ENCODE measurements at places on chromosomes 7 and 10. TPM values are rescaled to one million over a fixed set of nuclear protein-coding genes. Genes with fewer than 3 reads are reported as not detected.

The CRYGN gene
- total RNA-seq, result not detected

The PON2 gene
- total RNA-seq, result 74.0 TPM

The DRGX gene
- total RNA-seq, result not detected

The PRKCQ gene
- total RNA-seq, result not detected

The PRR15 gene
- total RNA-seq, result not detected

The AKR1C2 gene
- total RNA-seq, result 0.21 TPM

The NCF1 gene
- not detected for total RNA-seq

DNA sequence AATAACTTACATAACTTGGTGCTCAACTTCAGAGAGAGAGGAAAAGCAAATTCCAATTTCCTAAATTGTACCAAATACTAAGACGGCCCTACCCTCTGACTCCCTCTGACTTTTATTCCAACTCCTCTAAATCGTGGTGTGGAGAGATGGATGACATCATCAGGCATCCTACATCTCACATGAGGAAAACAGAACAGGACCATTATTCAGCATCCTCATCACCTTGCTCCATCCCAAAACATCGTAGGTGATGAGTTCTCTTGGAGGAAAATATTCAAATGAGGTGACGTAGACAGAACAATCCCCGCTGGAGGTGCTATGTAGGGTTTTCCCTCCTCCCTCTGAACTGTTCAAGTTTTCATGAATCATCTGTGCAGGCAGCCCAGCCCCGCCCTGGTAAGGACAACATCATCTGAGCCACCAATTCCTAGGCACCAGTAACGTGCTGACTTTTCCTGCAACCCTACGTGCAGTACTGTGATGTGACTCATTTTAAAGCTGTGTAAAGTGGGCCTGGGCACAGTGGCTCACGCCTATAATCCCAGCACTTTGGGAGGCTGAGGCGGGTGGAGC is 167.2 kb downstream of the CALN1 start:
- no peak for DNase-seq
- no peak overlapping the region for H3K27ac ChIP-seq
- peaks cover 1% of the 10 kb centered on the region for H3K27me3 ChIP-seq
- peaks cover 4% of the 10 kb centered on the region for H3K36me3 ChIP-seq
- H3K4me3 ChIP-seq, result no peak overlapping the region
- no peaks in the 10 kb centered on the region for H3K4me1 ChIP-seq

DNA sequence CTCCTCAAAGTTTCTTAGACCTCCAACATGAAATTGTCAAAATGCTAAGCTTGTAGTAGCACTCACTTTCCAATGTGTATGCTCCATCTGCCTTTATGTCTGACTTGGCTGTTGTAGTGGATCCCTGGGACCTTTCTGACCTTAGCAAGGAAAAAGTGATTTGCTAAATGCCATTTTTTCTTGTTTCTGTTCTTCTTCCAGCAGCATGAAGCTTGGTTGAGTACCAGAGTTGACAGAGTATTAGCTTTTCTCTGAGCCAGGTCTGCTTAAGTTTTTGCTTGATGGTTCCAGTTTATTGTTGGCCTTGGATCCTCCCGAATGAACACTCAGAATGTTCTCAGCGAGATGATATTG is 168.7 kb downstream of the SND1 start:
- peak overlapping the region; percentile 39 for H3K27ac ChIP-seq
- H3K36me3 ChIP-seq, result peaks cover 10% of the 10 kb centered on the region
- no peaks in the 10 kb centered on the region for H3K27me3 ChIP-seq
- 0 out of 2 replicates have a peak overlapping the region, but pooled peaks have one; percentile 11 for H3K4me3 ChIP-seq
- no peak for DNase-seq

DNA sequence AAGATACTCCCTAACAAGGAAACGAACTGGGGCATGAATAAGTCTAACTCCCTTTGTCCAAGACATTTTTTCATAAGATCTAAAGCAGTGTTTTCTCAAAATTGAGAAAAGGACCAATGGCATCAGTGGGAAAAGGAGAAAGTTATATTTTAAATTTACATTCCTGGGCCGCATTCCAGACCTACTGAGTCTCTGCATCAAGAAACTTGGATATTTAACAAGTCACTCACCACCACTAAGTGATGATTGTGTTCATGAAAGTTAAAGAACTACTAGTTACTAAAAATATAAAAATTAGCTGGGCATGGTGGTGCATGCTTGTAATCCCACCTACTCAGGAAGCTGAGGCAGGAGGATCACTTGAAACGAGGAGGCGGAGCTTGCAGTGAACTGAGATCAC is 149.6 kb upstream of the MEOX2 start:
- H3K27ac ChIP-seq, result no peak overlapping the region
- no peaks in the 10 kb centered on the region for H3K27me3 ChIP-seq
- no peaks in the 10 kb centered on the region for H3K36me3 ChIP-seq
- peaks cover 38% of the 10 kb centered on the region for H3K4me1 ChIP-seq
- DNase-seq, result peak; percentile 36

GRCh38 chr10:8331387-8331786 is 276.9 kb downstream of the GATA3 start:
- no peak overlapping the region for H3K4me3 ChIP-seq
- H3K27me3 ChIP-seq, result peaks cover 3% of the 10 kb centered on the region
- no peaks in the 10 kb centered on the region for H3K4me1 ChIP-seq
- no peaks in the 10 kb centered on the region for H3K36me3 ChIP-seq
- DNase-seq, result no peak

- 0 out of 2 replicates have a peak, but pooled peaks cover 5% of the 10 kb centered on the region for H3K36me3 ChIP-seq
- H3K27me3 ChIP-seq, result no peaks in the 10 kb centered on the region
- H3K27ac ChIP-seq, result peak overlapping the region; percentile 59
- peak overlapping the region; percentile 65 for H3K4me3 ChIP-seq
Measured at GRCh38 chr10:52644373-52645186, 128.0 kb downstream of the MBL2 start.

- H3K36me3 ChIP-seq, result no peaks in the 10 kb centered on the region
- no peaks in the 10 kb centered on the region for H3K4me1 ChIP-seq
- peaks cover 18% of the 10 kb centered on the region for H3K27me3 ChIP-seq
- H3K27ac ChIP-seq, result no peak overlapping the region
Measured at GRCh38 chr7:22331704-22332103, 25.2 kb downstream of the RAPGEF5 start.

DNA sequence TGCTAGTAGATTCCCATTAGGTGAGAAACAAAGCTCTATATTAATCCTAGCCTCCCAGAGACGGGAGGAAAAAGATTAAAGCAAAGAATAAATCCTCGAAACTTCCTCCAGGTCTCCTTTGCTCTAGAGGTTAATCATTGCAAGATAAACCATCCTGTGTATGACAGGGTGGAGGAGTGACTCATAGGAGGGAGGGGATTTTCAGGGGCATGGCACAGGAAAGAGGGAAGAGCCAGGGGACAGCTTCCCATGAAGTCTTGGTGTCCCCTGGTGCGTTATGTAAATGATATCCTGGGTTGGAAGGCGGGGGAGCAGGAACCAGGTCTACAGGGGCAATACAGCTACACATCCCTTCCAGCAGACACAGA is 780 bp downstream of the CYP3A5 start:
- peaks cover 25% of the 10 kb centered on the region for H3K4me1 ChIP-seq
- no peaks in the 10 kb centered on the region for H3K36me3 ChIP-seq
- peaks cover 8% of the 10 kb centered on the region for H3K27me3 ChIP-seq
- no peak overlapping the region for H3K27ac ChIP-seq
- DNase-seq, result no peak

Data from HFFc6 (cell line).